A549 treated with CORT108297 at 1 μM for 4 hours (cell line): ENCODE measurements at places on chromosomes 7 and 10. TPM values are rescaled to one million over a fixed set of nuclear protein-coding genes. Genes with fewer than 3 reads are reported as not detected.

The SPDYE1 gene
- not detected in 5 replicates for total RNA-seq

The GNGT1 gene
- total RNA-seq, result not detected in 5 replicates

The SPDYE9 gene
- not detected in 5 replicates for total RNA-seq

The SLIT1 gene
- total RNA-seq, result 0.02 to 0.13 TPM (median 0.05 TPM) in 5 replicates

The PKD2L1 gene
- total RNA-seq, result 0.03 to 0.07 TPM (median 0.05 TPM) in 3 of 5 replicates, not detected in the others

The TMEM26 gene
- 0.01 to 0.18 TPM (median 0.07 TPM) in 5 replicates for total RNA-seq

The TRIM50 gene
- not detected in 5 replicates for total RNA-seq

The HMX3 gene
- total RNA-seq, result 0.09 TPM in 1 of 5 replicates, not detected in the others

The SMARCD3 gene
- 8.6 to 12.4 TPM (median 10.4 TPM) in 5 replicates for total RNA-seq

The GPER1 gene
- total RNA-seq, result 0.55 to 0.94 TPM (median 0.78 TPM) in 5 replicates

The ANLN gene
- total RNA-seq, result 50.3 to 85.4 TPM (median 66.5 TPM) in 5 replicates

The VKORC1L1 gene
- 28.2 to 32.7 TPM (median 31.8 TPM) in 5 replicates for total RNA-seq
